ENCODE measurements at places on chromosomes 4 and X.

DNA sequence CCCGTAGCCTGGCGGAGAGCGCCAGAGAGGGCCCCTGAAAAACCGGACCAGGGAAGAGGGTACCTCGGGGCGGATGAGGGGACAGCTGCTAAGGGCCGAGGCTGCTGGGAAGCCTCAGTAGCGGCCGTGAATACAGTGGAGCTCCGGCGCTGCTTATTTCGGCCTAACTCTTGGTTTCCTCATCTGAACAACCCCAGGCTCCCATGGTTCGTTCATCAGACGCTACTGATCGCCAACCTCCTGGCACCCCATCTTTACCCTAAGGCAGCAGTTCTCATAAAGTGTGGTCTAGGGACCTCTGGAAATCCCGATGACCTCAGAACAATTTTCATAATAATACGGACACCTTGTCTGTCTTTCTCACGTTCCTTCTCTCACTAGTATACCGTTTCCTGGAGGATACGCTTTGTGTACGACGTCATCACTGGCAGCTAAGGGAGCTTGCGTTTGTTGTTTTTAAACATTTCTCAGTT lies 645 bp upstream of the RAB28 start:
- peaks cover 22% of the 10 kb centered on the region for H3K4me1 ChIP-seq
- H3K36me3 ChIP-seq, result no peaks in the 10 kb centered on the region
- no peak for DNase-seq
- peak overlapping the region; percentile 99 for H3K4me3 ChIP-seq

- no peaks in the 10 kb centered on the region for H3K36me3 ChIP-seq
- no peaks in the 10 kb centered on the region for H3K27me3 ChIP-seq
- peaks cover 8% of the 10 kb centered on the region for H3K4me1 ChIP-seq
- H3K27ac ChIP-seq, result no peak overlapping the region
- H3K4me3 ChIP-seq, result no peak overlapping the region
These were observed 3.8 kb downstream of the HPGDS start for GRCh38 chr4:94338681-94339351.

DNA sequence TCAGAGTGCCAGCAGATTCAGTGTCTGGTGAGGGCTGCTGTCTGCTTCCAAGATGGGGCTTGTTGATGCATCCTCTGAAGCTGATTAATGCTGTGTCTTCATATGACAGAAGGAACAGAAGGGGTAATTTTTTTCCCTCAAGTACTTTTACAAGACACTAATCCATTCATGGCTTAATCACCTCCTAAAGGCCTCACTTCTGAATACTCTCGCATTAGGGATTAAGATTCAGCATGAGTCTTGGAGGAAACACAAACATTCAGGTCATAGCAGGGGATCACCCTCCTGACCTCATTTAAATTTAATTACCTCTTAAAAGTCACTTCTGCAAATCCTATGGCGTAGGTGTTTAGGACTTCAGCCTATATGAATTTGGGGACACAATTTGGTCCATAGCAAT lies 1145.5 kb upstream of the PCDH10 start:
- no peaks in the 10 kb centered on the region for H3K36me3 ChIP-seq
- DNase-seq, result no peak
- H3K4me1 ChIP-seq, result no peaks in the 10 kb centered on the region
- no peaks in the 10 kb centered on the region for H3K27me3 ChIP-seq

GRCh38 chr4:112523764-112524505 lies 8.0 kb upstream of the NEUROG2 start:
- peak overlapping the region; percentile 41 for H3K27ac ChIP-seq
- H3K36me3 ChIP-seq, result peaks cover 4% of the 10 kb centered on the region
- H3K4me1 ChIP-seq, result peaks cover 22% of the 10 kb centered on the region
- DNase-seq, result peak; percentile 73
- peak overlapping the region; percentile 93 for H3K4me3 ChIP-seq
- H3K27me3 ChIP-seq, result peaks cover 70% of the 10 kb centered on the region

- H3K27ac ChIP-seq, result no peak overlapping the region
- peaks cover 20% of the 10 kb centered on the region for H3K4me1 ChIP-seq
- H3K27me3 ChIP-seq, result peaks cover 30% of the 10 kb centered on the region
- no peaks in the 10 kb centered on the region for H3K36me3 ChIP-seq
These were observed 1.6 kb upstream of the LNX1 start for GRCh38 chr4:53592686-53593501.

GRCh38 chrX:48703642-48704481 lies 7.3 kb downstream of the SUV39H1 start:
- no peaks in the 10 kb centered on the region for H3K27me3 ChIP-seq
- peaks cover 4% of the 10 kb centered on the region for H3K4me1 ChIP-seq
- no peak overlapping the region for H3K27ac ChIP-seq

- H3K36me3 ChIP-seq, result no peaks in the 10 kb centered on the region
- H3K27me3 ChIP-seq, result no peaks in the 10 kb centered on the region
- H3K4me1 ChIP-seq, result peaks cover 29% of the 10 kb centered on the region
- peak; percentile 67 for DNase-seq
These were observed 11.3 kb upstream of the ARAP2 start for GRCh38 chr4:36255577-36255976.

DNA sequence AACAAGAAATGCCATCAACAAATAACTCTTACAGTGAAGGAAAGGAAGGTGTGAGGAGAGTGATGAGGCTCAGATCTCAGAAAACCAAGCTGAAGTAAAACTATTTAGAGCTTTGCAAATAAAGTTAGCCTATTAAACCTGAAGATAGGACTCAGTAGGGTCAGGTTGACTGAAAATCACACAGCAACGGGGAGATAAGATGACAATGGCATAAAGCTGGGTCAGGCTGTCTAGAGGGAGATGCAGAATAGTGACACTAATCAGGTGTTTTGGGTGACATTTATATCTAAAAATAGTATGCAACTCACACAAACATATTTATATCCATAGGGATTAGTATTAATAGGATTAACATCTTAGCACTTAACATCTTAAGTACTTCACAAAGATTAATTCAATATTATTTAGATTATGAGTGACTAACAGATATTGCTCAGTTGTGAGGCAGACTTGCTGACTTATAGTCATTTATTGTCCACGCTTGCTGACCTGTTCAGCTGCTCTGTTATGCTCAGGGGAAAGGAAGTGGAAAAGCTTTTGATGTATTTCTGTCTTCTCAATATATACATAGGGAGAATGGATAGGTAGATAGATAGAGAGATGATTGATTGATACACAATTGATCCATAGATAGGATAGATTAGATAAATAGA lies 130.7 kb upstream of the GUCY1A1 start:
- no peak overlapping the region for H3K27ac ChIP-seq
- H3K4me3 ChIP-seq, result no peak overlapping the region
- H3K27me3 ChIP-seq, result no peaks in the 10 kb centered on the region
- H3K36me3 ChIP-seq, result no peaks in the 10 kb centered on the region

- no peaks in the 10 kb centered on the region for H3K36me3 ChIP-seq
- no peak overlapping the region for H3K27ac ChIP-seq
- no peaks in the 10 kb centered on the region for H3K4me1 ChIP-seq
- no peak for DNase-seq
- H3K27me3 ChIP-seq, result peaks cover 7% of the 10 kb centered on the region
These were observed 246.7 kb downstream of the GPAT3 start for GRCh38 chr4:83782591-83782990.

DNA sequence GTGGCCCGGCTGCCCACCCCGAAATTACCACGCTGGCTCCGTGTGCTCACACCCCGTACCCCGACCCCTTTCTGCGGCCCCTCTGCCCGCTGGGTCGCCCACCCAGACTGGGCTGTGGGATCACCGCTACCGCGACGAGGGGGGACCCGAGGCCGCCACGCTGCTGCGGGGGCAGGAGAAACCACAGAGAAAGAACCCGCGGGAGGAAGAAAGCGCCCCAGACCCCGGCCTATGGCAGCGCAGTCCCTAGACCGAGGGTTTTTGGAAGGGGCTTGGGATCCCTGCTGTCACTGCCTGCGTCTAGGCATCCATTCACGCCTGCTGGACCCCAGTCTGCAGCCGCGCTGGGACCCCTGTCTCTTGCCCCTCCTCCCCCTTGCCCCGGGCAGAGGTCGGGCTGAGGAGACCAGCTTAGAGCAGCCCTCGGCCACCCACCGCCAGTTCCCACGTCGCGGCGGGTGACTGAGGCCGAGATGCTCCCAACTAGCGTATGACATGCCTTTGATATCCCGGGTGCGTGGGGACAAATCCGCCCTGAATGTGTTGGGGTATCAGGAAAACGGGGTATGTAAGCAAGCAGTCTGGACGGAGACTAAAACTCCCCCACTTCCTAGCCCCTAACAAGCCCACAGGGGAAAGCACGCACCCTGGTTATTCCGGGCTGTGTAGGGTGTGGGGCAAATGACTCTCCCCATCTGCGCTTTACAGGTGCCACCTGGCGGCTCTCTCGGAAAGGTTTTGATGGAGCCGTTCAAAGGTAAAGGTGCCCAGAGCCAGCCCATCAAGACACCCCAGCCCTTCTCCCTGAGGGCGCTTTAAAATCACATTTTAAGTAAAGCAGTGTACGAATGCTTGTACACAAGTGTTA lies 862 bp upstream of the INPP4B start:
- no peaks in the 10 kb centered on the region for H3K36me3 ChIP-seq
- no peak overlapping the region for H3K27ac ChIP-seq
- peaks cover 19% of the 10 kb centered on the region for H3K4me1 ChIP-seq
- peak; percentile 28 for DNase-seq
- H3K4me3 ChIP-seq, result peak overlapping the region; percentile 87

- DNase-seq, result no peak
- no peak overlapping the region for H3K27ac ChIP-seq
- H3K27me3 ChIP-seq, result no peaks in the 10 kb centered on the region
- H3K4me1 ChIP-seq, result peaks cover 7% of the 10 kb centered on the region
- no peaks in the 10 kb centered on the region for H3K36me3 ChIP-seq
- no peak overlapping the region for H3K4me3 ChIP-seq
These were observed 56.2 kb downstream of the CD99L2 start for GRCh38 chrX:150842198-150842685.

DNA sequence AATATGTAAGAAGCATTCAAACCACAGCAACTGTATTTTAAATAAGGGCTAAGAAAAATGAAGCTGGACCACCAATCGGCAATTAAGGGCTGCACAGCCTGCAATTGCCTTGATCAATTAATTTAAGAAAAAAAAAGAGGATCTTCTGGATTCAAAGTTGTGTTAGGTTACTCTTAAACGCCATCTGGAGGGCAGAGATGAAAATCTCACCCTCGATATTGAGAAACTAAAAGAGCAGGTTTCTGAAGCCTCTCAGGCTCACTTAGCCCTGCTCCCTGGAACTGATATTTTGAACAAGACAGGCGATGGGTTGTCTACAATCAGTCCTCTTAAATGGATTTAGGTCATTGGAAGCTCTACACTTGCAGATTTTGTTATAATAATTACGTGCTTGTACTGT lies 579.4 kb downstream of the GRXCR1 start:
- DNase-seq, result no peak
- H3K27me3 ChIP-seq, result no peaks in the 10 kb centered on the region
- H3K4me3 ChIP-seq, result no peak overlapping the region
- no peak overlapping the region for H3K27ac ChIP-seq
- H3K4me1 ChIP-seq, result peaks cover 5% of the 10 kb centered on the region

DNA sequence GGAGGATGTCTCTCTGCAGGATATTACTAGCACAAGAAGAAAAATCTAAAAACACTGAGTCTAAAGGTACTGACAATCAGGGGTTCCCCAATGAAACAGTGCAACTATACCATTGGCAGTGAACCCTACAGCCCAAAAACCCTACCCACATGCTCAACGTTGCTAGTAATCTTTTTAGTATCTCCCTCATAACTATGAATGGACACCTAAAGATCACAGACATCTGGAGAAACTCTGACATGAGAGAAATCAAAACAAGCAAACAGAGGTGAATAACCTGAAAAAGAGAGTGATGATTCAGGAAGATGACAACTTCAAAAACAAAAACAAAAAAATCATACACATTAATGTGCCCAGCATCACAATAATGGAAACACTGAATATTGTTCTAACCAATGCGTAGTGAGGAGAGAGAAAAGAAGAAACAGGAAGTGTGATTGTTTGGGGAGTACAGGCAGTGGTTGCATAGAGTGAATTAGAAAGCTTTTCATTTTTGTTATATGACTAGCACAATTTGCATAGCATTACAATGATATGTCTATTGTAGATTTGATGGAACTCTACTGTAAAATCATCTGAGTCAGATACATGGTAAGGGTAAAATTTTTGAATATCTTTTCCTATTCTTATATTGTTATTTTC lies 78.9 kb upstream of the FMR1 start:
- H3K36me3 ChIP-seq, result no peaks in the 10 kb centered on the region
- no peak overlapping the region for H3K27ac ChIP-seq
- H3K4me1 ChIP-seq, result no peaks in the 10 kb centered on the region
- H3K27me3 ChIP-seq, result peaks cover 4% of the 10 kb centered on the region
- H3K4me3 ChIP-seq, result no peak overlapping the region
- no peak for DNase-seq

DNA sequence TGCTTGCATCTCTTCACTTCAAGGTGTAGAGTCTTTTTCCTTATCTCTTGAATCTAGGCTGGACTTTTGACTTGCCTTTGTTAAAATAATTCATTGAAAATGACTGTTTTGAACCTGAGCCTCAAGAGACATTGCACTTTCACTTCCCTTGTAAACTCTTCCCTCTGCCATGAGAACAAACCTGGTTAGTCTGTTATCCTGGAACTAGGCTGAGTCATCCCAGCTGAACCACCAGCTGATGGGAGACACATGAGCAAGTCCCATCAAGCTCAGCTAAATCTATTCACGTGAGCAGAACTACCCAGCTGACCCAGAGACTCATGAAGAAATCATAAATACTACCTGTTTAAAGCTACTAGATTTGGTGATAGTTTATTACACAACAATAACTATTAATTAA lies 202.3 kb upstream of the CENPE start:
- no peaks in the 10 kb centered on the region for H3K4me1 ChIP-seq
- H3K4me3 ChIP-seq, result no peak overlapping the region
- no peaks in the 10 kb centered on the region for H3K36me3 ChIP-seq
- H3K27me3 ChIP-seq, result peaks cover 7% of the 10 kb centered on the region
- H3K27ac ChIP-seq, result no peak overlapping the region

DNA sequence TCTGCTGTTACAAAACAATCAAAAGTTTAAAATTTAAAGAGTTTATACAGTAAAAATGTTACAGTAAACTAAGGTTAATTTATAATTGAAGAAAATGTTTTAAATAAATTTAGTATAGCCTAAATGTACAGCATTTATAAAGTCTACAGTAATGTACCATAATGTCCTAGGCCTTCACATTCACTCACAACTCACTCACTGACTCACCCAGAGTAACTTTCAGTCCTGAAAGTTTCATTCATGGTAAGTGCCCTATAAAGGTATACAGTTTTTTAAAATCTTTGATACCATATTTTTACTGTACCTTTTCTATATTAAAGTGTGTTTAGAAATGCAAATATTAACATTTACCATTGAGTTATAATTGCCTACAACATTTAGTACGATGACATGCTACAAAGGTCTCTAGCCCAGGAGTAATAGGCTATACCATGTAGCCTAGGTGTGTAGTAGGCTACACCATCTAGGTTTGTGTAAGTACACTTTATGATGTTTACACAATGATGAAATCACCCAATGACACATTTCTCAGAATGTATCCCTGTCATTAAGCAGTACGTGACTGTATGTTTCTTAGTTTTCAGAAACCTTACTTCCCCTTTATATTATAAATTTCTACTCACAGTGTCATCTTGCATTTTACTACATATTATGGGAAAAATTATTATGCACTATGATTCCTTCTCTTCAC lies 320.8 kb downstream of the ADAM29 start:
- DNase-seq, result no peak
- H3K27me3 ChIP-seq, result no peaks in the 10 kb centered on the region
- H3K36me3 ChIP-seq, result no peaks in the 10 kb centered on the region
- H3K27ac ChIP-seq, result no peak overlapping the region

Data from naive B cell (primary cell).